ENCODE measurements at places on chromosomes 12 and 14.

GRCh38 chr14:90040411-90040810, 21.4 kb upstream of the KCNK13 start:
- no peak for DNase-seq

DNA sequence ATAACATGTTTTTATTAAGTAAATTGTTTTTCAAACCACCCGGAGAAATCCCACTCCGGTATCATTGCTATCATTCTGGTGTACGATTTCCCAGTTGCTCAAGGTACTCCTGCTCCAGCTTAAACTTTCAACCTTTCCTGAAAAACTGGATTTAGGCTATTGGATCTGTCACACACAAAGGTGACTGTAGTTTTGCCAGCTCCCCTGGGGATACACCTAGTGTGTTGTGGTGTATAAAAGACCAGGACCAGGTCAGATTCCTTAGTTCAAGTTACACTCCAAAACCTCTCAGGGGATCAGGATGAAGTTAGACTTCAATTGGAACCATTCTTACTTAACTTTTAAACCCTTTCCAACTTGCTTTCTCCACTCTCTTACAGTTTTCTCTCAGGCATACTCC, 303.9 kb downstream of the NOVA1 start:
- DNase-seq: no peak

GRCh38 chr12:19369691-19370148, 69.6 kb upstream of the AEBP2 start:
- DNase-seq: no peak

DNA sequence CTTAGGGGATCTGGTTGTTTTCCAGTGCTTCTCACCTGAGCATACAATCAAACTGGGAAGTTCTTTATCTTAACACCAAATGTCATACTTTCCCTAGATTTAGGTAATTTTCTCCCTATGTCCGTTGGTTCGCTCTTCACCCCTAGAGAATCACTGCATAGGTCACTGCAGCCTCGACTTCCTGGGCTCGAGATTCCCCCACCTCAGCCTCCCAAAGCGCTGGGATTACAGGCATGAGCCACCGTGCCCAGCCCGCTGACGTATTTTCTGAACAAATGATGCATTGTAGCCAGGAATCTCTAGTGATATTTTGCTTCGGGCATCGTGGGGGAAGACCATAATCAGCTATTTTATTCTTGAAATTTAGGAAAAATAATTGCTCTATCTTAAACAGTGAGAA, 1.1 kb upstream of the RPL41 start:
- no peak for DNase-seq

DNA sequence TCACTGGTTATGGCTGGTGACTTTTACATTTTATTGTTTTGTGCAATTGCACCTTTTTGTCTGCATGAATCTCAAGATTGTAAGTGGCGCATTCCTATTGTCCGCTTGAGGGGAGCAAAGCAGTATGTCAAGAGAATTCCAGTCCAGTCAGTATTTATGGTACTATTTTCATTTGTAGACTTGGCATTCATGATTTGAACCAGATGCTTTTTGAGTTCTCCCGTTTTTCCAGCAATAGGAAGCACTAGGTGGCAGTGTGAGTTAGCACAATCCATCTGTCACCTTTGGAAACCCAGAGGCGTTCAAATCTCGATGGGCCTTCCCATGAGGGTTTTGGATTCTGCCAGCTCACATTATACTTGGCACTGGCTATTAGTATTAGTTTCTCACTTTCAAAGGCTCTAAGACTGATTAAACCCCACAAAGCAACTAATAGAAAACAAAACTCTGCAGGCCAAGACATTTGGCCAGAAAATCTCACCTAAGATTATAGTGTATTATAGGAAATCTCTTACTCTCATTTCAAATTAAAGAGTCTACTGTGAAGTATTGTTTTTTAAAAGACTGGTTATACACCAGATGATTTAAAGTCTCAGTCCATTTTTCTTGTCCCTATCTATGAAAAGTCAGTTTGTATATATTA, 2.2 kb downstream of the DACT1 start:
- DNase-seq: peak; percentile 75

DNA sequence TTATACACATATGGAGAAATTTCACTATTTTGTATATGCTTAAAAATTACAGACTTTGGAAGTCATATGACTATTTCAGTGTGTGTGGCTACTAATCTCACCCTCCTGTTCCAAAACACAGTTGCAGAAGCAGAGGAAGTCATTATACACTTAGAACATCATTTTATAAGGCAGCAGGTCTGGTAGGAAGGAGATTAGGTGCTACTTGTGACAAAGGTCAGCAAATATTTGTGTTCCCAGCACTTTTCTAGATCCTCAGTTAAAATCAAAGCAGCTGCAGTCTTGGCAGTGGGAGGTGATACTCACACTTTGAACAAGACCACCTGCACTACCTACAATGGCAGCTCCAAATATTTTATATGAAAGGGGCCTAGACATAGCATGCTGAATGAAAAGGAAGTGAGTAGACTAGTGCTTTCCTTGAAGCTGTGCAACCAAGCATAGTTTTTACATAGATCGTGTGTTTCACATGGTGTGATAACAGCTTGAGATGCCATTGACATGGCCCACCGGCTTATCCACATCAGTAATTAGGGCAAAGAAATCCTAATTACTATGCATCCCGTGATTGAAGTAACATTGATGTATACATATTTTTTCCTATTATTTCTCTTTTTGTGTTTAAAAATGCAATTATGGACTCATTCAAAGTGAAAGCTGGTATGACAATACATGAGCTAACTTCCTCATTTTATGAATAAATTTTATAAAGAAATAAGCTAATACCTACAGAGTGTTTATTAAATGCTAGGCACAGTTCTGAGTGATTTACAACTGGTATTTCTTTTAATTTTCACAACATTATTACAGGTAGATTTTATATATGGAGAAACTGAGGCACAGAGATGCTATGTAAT, 5.3 kb downstream of the GYS2 start:
- no peak for DNase-seq

GRCh38 chr14:50948205-50948604, 3.9 kb upstream of the PYGL start:
- no peak for DNase-seq

- DNase-seq: no peak
These were observed 58.0 kb upstream of the EVL start for GRCh38 chr14:100007254-100007653.

- DNase-seq: peak; percentile 64
These were observed 96.2 kb downstream of the FIGNL2 start for GRCh38 chr12:51752234-51752889.

GRCh38 chr12:30361145-30361544, 334.5 kb downstream of the IPO8 start:
- DNase-seq: no peak

- no peak for DNase-seq
These were observed 125.2 kb downstream of the GTF2A1 start for GRCh38 chr14:81095539-81095938.

- DNase-seq: no peak
These were observed 221.5 kb downstream of the ERC1 start for GRCh38 chr12:1212526-1212925.

DNA sequence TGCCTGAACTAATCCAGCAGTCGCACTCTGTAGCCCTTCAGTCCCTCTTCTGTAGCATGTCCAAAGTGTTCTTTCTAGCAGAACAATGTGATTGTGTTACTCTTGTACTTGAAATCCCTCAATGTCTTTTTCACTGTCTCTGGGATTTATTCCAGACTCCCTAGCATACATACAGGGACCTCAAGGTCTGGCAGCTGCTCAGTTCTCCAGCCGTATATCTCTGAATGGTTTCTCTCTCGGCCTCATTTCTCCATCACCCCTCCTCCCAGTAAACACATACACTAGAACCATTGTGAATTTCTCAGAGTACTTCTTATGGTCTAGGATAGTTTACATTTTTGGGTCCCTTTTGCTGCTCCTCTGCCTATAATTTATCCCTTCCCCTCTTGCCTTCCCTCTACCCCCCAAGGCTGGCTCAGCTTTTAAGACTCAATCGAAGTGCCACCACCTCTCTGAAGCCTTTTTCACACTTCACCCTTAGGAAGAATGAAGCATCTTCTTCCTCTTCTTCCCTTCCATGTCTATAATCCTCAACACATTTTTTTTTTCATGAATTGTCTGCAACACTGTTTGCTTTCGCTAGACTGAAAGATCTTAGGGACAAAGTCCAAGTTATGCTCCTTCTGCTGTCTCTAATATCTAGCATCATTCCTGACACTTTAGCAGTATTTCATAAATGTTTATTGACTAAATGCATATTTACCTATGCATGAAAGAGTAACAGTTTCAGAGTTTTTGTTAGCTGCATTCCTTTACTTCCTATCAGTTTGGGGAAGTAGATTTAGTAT, 446.1 kb downstream of the ZFP36L1 start:
- no peak for DNase-seq

GRCh38 chr12:63042646-63043045, 107.7 kb upstream of the PPM1H start:
- no peak for DNase-seq

DNA sequence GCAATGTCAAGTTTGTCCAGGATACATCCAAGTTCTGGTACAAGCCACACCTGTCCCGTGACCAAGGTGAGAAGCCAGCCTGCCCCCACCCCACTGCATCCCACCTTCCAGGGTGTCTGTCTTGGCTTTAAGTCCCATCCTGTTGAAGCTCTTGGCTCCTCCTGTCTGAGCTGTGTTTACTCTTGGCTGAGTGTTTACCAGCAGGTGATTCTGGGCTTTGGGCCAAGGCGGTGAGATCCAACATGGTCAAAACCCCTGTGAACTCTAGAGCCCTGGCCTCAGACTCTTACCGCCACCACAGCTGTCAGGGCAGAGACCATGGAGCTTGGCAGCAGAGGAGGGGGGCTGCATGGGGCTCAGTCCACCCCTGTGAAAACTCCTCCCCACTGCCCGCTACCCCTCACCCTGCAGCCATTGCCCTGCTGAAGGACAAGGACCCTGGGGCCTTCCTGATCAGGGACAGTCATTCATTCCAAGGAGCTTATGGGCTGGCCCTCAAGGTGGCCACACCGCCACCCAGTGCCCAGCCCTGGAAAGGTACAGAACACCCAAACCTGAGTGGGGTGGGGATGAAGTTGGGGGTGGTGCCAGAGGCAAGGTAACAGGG, 11.6 kb downstream of the TNS2 start:
- DNase-seq: peak; percentile 69

DNA sequence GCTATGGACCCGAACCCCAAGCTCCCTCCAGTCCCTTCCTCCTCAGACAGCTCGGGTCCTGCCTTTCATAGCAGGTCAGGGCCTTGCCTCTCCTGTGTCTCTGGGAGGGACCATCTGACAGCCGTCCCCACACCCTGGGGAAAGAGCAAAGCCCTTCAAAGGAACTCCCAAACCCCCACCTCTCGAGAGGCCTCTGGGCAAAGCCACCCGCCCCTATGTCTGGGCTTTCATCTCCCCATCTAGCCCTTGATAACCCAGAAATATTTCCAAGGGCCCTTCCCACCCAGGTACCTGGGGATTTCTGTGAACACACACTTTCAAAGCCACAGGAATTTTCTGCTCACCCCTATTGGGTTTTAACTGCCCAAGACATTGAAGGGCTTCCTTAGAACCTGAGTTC, 32.1 kb downstream of the SNRNP35 start:
- DNase-seq: no peak

- DNase-seq: peak; percentile 77
These were observed 572 bp downstream of the RAN start for GRCh38 chr12:130872179-130873096.

DNA sequence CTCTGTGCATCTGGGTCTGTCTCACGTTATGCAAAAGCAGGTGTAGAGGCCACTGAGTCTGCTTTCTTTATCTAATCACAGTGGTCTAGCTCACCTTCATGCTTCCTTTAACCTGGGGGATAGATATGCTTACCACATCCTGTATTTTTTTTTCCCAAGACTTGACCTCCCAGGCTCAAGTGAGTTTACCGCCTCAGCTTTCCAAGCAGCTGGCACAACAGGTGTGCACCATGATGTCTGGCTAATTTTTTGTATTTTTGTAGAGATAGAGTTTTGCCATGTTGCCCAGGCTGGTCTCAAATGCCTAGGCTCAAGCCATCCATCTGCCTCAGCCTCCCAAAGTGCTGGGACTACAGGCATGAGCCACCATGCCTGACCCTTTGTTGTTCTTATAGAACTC, 236.0 kb downstream of the ATP23 start:
- no peak for DNase-seq

DNA sequence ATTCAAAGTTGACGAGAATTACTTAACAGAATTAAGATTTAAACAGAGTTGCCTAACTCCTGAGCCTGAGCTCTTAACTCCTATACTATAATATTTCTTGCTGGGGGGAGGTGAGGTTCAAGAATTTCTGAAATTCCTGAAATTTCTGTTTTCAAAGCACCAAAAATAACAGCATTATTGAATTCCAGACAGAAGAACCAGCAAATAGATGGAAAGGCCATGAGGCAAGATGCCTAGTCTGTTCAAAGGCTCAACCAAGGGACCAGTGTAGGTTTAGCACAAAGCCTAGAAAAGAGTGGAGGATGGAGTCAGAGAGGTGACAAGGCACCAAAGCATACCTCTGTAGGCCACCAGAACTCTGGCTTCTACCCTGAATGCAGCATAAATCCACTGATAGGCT, 76.4 kb downstream of the PPP1R12A start:
- no peak for DNase-seq

- peak; percentile 5 for DNase-seq
These were observed 23.4 kb upstream of the IPO8 start for GRCh38 chr12:30719060-30719459.

GRCh38 chr14:66701813-66702212, 193.9 kb downstream of the GPHN start:
- no peak for DNase-seq

- peak; percentile 7 for DNase-seq
These were observed 102.0 kb downstream of the PEBP1 start for GRCh38 chr12:118237908-118238307.

DNA sequence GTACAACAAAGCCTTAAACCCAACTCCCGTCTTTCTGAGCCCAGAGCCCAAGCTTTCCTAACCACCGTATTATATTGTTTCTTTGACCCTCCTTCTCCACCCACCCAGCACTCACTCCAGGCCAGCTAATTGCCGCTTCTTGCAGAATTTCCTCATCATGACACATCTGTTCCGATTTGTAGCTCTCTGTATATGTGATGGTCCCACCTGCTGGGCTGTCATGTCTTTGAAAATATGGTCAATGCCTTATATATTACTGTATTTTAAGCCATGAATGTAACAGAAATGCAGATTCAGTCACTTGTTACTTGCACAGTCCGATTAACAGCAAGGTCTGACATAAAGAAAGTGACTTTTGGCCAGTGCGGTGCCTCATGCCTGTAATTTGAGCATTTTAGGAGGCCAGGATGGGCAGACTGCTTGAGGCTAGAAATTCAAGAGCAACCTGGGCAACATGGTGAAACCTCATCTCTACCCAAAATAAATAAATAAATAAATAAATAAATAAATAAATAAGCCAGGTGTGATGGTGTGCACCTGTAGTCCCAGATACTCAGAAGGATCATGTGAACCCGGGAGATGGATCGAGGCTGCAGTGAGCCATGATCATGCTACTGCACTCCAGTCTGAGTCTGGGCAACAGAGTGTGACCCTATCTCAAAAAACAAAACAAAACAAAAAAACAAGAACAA, 359.8 kb downstream of the ATP23 start:
- DNase-seq: no peak

DNA sequence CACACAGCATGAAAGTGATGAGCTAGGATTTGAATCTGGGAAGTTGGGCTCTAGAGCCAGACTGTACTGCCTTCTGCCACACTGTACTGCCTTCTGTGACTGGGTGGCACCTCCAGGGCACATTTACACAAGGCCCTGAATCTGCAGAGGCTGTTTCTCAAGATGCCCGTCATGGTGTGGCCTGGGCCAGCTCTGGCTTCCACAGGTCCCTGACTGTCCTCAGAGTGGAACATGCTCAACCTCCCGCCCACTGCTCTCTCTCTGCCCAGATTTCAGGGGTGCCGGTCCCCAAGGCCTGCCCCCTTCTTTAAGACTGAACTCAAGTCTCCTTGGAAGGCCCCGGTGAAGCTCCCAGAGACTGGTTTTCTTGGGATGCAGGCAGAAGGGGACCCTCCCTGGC, 50.2 kb downstream of the C14orf132 start:
- no peak for DNase-seq

All from hepatocyte (in vitro differentiated cells).